ENCODE measurements at places on chromosomes 4 and X. TPM values are rescaled to one million over a fixed set of nuclear protein-coding genes. Genes with fewer than 3 reads are reported as not detected.

FAM47A gene
- total RNA-seq = not detected

TRAM1L1 gene
- not detected for total RNA-seq

GAB1 gene
- 1.4 TPM for total RNA-seq

PARM1 gene
- total RNA-seq = not detected

CT55 gene
- total RNA-seq = not detected

NR3C2 gene
- 0.29 TPM for total RNA-seq

MFSD8 gene
- 18.7 TPM for total RNA-seq

F11 gene
- not detected for total RNA-seq

XAGE1A gene
- total RNA-seq = not detected

NLGN4X gene
- not detected for total RNA-seq

CFAP99 gene
- total RNA-seq = not detected

SPANXA1 gene
- not detected for total RNA-seq

FGB gene
- total RNA-seq = not detected

RUFY3 gene
- 12.5 TPM for total RNA-seq

FRMD7 gene
- not detected for total RNA-seq

CXorf49 gene
- not detected for total RNA-seq

ARMCX4 gene
- 4.8 TPM for total RNA-seq

CDKL2 gene
- total RNA-seq = 0.16 TPM

AFM gene
- total RNA-seq = not detected

BST1 gene
- 0.93 TPM for total RNA-seq

MAGEB16 gene
- not detected for total RNA-seq

USP17L22 gene
- not detected for total RNA-seq

DUSP9 gene
- total RNA-seq = 0.10 TPM

Data from activated T-helper 1 cell treated with anti-CD3 and anti-CD28 coated beads, Interleukin-12 subunit alpha, Interleukin-12 subunit beta, Interleukin-2, Interleukin-4 antibody, amounts not matched to agents 30 ng/mL and 10 ng/mL and 1 ng/mL, durations not matched to agents 14 hours and 24 hours and 36 hours (primary cell).